Spinal cord (tissue), 10 donors: ENCODE measurements at places on chromosomes 7 and 10.
A peak's percentile ranks its signal among the peaks of the same experiment; 100 is the strongest.

GRCh38 chr7:139648941-139649425 is 125.5 kb downstream of the CLEC2L start:
- no peak for DNase-seq

DNA sequence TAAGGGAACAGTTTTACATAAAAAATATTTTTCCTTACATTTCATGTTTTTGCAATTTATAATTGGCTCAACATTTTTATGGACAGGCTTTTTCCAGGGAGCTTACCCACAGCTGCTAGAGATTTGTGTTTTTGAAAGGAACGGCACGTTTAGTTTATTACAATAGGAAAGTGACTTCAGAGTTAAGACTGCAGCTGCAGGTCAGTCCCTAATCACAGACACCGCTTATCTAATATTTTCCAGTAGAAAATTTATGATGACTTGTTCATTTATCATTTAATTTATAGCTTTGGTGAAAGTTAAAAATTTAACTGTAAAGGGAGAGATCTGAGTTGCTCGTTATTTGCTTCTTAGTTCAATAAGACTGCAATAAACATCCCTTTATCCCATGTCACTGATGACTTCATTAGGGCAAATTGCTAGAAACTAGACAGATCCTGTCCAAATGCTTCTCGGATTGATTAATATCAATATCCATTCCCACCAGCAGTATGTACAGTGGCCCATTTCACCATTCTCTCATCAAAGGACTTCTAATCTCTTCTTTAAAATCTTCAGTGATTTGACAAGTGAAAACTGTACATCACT is 97.0 kb upstream of the ODAD2 start:
- DNase-seq, result no peak

DNA sequence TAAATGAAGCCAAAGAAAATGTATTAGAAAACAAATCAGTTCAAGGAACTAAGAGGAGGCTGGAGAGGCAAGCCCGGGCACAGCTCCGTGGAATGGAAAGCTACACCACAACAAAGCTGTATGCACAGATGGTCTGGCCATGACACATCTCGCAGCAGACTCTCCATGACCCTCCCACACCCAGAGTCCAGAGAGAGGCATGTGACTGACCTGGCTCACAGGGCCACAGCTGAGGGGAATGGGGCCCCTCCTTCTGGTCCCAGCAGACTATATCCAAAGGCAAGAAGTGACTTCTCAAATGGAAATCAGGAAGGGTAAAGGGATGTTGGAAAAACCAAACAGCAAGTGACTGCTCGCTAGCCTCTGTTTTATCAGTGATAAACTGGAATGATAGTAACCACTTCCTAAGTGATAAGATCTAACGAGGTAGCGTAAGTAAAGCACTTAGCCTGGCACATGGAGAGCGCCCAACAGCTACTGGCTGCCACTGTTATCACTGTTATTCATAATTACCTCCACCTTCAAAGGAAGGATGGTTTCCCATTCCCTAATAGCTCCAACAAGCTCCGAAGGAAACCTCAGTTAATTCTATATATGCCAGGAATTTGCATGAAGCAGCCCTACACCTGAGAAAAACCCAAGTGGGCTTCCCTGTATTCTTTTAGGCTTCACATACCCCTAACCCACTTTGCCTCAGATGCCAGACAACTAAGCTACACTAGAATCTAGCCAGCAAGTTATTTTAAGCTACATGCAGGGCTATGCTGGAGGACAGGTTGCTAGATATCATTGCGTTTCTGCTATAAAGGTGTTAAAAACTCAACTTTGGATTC is 8.4 kb downstream of the OSBPL3 start:
- no peak for DNase-seq

DNA sequence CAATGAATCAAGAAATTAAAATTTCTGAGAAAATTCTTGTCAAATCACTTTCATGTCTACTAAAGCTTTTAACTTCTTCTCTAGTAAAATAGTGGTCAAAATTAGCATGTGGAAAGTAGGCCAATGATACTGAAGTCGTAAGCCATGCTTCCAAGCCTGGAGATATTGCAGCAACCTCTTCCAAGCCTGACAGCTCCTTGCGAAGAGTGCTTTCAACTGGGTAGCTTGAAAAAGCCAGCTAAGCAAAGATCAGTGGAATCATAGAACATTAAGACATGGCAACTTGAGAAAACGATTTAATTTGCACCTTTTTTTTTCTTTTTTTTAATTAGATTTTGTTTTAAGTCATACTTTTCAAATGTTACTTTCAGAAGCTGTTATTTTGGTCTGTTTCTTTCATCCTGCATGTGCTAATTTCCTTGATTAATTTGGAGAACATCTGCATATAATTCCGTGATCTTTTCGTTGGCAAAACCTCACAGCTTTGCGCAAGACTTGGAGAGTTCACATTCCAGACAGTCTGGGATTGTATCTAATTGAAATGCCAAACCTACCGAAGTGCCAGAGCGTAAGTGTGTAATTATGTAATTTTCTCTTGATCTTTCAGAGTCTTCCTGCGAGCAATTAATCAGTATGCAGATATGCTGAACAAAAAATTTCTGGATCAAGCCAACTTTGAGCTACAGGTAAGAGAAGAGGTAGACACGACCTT is 142.2 kb upstream of the INSYN2A start:
- DNase-seq, result no peak

DNA sequence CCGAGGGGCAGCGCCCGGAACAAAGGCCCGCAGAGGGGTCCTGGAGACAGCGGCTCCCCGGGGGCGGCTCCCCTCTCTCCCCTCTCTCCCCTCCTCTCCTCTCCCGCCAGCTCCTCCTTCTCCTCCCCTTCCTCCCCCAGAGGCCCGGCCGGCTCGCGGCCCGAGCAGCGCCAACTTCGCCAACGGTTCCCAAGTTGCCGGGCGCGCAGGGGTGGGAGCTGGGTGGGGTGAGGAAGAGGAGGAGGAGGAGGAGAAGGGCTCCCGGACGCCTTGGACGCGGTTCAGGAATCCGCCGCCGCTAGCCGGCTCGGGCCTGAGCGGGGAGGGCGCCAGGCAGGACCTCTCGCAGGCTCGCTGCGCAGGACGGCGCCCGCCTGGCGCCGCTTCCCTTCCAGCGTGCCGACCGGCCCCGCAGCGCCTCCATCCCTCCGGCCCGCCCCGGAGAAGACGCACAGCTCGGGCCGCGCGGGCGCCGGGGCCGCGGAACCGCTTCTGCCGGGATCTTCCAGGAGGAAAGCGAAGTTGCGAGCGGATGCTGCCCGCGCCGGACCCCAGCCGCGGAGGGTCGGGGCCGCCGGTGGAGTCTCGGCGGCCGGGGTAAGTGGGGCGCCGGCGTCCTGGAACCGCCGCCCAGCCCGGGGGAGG is at the start of gene CHST3:
TSS of gene CHST3 (plus strand) at position 298 of the 645 bp plus-strand sequence. CDS start 41,448 bp downstream, outside the sequence.
- DNase-seq, result no peak

- no peak for DNase-seq
These were observed 287.1 kb upstream of the LYZL1 start for GRCh38 chr10:29001801-29002200.

GRCh38 chr10:93408783-93409182 is 73.4 kb downstream of the MYOF start:
- DNase-seq, result no peak

DNA sequence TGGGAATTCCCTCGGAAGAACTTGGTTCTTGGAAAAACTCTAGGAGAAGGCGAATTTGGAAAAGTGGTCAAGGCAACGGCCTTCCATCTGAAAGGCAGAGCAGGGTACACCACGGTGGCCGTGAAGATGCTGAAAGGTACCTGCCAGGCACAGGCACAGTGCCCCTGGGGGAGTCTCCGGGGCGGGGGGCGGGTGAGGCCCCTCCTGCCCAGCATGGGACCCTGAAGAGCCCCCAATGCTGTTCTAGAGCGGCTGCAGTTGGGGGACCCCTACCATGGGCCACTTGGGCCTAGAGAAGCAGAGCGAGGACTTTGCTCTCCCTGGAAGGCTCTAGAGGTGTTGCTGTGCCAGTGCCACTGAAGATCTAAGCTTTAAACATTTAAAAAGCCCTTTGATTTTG is 21.6 kb upstream of the CSGALNACT2 start:
- DNase-seq, result no peak

DNA sequence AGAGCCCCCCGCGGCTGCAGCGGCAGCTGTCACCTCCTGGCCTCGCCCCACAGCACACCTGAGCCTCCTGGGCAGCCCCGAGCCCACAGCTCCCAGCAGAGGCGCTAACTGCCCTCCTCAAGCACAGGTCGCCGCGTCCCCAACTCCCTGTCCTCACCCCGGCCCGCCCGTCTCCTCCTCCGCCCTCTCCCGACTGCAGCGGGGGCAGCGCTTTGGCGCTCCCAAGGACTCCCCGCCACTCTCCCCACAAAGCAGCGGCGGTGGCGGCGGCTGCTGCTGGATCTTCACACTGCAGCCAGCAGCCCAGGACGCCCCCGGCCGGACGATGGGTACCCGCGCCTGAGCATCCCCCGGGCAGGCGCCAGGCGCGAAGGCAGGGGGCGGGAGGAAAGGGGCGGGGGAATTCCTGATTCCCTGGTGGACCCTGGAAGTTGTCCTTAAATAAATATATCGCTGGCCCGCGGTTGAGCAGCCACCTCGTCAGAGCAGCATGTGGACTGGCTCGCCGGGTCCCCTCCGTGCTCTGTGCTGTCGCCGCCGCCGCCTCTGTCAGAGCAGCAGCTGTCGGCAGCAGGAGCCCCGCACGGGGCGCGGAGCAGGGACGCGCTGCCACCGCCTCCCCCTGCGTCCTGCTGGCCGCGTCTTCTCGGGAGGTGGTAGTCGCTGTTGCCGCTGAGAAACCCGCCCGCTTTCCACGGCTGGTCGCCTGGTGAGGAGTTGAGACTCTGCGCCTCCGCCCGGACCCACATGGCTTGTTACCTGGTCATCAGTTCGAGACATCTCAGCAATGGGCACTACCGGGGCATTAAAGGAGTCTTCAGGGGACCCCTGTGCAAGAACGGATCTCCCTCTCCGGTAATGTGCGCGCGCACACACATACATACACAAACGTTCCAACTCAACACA is at the start of gene ZNF804B:
TSS of gene ZNF804B (plus strand) at position 471 of the 906 bp plus-strand sequence. CDS start at position 748, 277 bp downstream.
- peak; percentile 70 for DNase-seq

- peak; percentile 31 for DNase-seq
These were observed 8.8 kb upstream of the GET4 start for GRCh38 chr7:867406-868188.

DNA sequence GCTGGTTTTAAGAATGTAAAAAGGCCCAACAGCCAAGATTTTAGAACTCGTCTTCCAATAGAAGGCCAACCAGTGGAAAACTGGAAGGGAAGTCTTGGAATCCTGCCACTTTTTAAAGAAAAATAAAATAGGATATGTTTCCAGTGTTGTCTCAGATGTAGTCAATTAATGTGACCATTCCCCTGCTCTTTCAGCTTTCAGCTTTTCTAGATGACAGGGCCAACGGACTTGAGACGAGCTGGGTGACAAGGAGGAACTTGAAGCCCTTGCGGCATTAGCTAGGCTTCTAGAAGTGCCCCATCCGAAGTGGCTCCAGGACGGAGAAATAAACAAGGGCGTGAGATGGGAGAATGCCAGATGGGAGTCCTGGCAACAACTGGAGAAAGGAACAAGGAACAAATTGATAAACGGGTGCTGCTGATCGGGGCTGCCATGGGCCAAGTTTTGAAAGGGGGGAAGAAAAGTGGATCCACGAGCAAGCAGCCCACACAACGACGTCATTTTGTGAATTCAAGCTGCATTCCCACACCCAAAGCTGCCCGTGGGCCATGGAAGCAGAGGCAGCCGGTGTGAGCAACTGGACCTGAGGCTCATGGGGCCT is 42.3 kb downstream of the CTBP2 start:
- DNase-seq, result peak; percentile 80

- no peak for DNase-seq
These were observed 289.0 kb downstream of the SNX13 start for GRCh38 chr7:17651341-17651740.

DNA sequence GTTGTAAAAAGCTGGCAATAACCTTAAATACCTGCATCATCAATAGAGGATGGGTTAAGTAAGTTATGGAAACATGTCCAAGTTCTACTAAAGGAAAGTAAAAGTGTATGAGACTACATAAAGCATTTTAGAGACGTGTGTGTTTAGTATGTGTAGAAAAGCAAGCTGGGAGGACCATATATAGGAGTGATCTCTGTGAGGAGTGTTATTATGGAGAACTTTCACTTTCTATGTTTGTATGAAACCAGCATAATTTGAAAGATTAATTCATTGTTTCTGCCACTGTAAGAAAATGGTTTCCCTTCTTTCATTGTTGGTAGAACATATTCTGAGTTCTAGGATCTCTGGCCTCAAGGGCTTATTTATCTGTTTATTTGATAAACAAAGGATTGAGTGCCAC is 19.2 kb upstream of the PDLIM1 start:
- no peak for DNase-seq

- DNase-seq, result no peak
These were observed 9.2 kb downstream of the IKZF5 start for GRCh38 chr10:122999347-122999746.

DNA sequence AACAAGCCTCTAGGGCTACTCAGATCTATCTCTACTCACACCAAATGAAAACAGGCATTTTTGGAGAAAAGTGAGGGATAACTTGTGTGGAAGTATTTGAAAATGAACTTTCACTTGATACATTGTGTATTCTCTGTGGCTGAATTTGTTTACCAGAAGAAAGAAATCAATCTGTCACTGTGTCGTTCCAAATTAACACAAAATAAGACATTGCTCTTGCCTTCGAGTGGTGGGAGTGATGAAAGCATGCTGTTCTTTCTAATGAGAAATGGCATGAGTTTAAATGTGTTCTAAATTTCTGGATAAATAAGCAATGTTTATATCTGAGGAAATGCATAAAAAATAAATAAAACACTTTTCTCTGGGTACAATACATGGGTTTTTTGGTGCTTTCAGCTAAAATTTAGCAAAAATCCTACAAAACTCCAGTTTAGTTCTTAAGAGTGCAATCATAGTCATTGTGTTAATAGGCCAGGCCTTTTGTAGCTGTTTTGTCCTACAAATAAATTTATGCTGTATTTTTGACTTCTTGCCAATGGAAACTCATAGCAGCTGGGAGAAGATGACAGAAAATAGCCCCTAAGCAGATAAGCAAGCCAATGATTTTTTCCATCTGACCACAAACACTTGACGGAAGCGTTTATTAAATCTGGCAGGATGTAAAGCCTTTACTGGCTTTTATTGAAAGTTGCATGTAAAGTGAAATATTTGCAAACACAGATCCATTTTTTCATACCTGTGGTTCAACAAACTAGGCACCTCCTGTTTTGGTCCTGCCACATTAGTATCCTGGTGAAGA is 1064.1 kb upstream of the GHITM start:
- no peak for DNase-seq

DNA sequence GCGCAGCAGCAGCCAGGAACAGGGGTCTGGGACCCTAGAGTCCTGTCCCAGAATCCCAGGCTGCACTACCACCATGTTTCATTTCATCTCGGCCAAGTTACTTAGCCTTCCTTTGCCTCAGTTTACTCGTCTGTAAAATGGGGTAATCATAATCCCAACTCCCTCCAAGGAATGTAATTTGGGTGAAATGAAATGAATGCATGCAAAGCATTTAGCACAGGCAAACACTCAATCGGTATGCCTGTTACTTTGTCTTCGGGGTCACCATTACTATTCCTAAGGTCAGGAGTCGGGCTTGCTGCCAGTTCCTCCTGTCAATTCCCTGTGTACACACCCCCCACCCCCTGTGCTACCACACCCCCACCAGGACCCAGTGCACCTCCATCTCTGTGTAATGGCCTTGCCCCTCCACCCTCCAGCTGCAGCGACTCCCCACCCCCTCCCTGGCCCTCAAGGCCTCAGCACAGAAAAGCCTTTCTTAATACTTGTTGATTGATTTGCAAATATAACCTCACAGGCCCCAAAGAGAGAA is 1.7 kb downstream of the TNS3 start:
- DNase-seq, result no peak
